ENCODE measurements at places on chromosomes 4 and X.

DNA sequence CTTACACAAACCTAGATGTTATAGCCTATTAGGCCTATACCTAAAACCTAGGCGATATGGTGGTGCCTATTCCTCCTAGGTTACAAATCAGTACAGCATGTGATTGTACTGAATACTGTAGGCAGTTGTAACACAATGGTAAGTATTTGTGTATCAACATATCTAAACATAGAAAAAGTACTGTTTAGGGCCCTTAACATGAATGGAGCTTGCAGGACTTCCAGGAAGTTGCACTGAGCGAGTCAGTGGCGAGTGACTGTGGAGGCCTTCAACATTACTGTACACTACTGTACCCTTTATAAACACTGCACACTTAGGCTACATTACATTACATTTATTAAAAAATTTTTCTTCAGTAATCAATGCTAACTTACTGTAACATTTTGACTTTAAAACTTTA, 37.8 kb downstream of the WWC2 start:
- no peak for DNase-seq

DNA sequence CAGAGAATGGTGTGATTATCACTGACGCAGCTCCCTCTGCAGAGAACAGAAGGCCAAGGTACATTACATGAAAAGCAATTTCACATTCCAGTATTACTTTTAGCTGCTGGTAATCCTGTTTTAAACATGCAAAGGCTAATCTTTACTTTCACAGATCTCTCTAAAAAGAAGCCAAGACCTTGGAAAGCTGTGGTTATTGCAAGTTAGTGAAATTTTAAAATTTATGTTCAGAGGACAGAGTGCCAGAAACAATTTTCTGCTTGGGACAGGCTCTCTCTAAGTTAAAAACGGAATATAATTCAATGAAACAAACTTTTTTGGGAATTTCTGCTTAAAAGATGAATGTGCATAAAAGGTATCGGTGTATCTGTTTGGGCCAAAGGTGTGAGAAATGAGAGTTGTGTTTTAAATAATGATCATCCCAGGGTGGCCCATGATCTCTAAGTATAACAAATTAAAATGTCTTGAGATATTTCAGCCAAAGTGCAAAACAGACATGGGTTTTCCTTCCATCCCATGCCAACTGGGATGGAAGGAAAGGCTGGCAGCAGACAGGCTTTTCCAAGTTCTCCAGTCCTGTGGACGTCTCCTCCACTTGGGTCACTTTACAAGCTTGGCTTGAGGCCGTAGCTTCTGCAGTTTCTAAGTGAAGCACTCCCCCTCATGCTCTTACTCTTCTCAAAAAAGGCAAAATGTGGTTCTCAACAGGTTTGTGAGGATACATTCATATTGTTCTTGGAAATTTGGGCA, 118.0 kb downstream of the DRD5 start:
- no peak for DNase-seq

- DNase-seq: no peak
Measured at GRCh38 chr4:125770814-125771398, 456.2 kb downstream of the FAT4 start.

GRCh38 chr4:54855191-54855854, 197.6 kb downstream of the KIT start:
- DNase-seq: no peak

GRCh38 chrX:111270339-111270738, at the start of gene CAPN6:
Gene CAPN6 (minus strand): TSS chrX:111270483. CDS start chrX:111263936, 6,547 bp downstream.
- no peak for DNase-seq

- DNase-seq: no peak
Measured at GRCh38 chrX:352181-352580, 33.6 kb upstream of the GTPBP6 start.

DNA sequence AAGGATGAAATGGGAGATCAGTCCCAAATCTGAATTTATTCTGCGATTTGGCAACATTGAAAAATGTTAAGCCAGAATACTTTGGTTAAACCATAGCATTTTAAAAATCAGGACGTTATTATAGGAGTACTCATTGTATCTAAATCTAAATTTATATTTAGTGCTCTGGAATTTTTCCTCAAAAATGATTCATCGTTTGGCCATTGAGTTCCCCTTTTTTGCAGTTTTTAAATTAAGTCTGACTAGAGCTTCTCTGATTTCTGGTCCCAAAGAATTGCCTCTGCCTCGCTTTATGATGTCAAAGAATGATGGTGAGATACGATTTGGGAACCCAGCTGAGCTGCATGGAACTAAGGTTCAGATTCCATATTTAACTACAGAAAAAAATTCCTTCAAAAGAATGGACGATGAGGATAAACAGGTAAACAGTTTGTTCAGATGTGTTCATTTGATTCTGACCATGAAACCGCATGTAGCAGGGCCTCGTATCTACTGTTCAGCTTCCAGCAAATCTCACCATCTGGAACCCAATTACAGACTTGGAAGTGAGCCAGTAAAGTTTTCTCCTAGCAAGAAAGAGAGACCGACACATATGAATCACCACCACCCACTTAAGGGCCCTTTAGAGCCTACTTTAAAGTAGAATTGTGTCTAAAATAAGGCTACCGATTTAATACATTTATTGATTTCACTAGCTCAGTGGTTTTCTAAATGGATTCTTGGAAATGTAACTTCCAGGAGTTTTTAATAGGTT, 75.6 kb downstream of the REPS2 start:
- no peak for DNase-seq

- no peak for DNase-seq
Measured at GRCh38 chrX:68698942-68699341, 51.5 kb downstream of the STARD8 start.

DNA sequence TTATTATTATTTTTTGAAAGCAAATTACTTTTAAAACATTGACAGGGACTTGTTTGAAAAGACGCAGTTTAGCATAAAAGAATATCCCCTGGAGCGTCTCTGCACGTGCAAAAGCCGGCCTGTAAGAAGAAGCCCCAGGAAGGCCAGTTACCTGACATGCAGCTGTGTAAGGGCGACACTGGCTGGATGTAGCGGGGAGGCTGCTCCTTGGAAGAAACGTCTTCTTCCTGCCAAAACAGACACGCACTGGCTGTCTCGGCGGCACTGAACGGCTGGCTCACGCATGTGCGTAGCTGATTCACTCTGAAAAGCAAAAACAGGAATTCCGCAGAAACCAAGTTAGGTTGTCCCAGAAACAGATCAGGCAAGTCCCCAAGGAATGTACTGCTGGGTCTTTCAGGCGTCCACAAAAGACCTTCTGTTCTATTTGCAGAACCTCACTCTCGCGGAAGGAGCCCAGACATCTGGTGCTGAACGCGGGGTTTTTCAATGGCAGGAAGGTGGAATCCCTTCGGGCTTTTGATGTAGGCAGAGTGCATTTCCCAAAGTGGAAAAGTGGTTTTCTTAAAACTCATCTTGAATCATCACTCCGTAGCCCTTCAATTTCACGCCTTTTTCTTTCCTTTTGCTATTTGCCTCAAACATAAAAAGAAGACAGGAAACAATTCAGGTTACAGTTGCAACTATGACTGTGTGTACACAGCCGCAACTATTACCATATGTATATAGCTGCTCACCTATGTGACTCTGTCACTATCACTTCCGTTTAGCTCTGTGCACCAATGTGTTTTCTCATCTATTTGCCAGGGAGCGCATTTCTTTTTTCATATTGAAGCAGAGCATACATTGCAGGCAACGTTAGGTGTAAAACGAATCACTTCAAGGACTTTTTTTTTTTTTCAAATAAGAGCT, 38.1 kb upstream of the ARSH start:
- DNase-seq: no peak

DNA sequence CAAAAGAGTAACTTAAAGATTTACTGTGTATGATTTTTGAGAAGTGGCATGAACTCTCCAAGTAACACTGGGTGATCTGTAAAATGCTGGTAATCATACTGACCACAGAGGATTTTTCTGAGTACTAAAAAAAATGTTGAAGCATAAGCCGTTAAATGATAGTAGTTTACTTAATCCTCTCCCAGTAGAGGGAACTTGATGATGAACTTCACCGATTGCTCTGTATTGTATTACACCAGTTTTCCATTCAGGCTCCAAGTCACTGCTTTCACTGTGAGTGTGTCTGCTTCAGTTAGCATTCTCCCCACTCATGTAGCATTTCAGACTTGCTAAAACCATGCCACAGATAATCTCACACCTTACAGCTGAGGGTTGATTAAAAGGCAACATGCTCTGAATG, 294.1 kb downstream of the GBA3 start:
- DNase-seq: no peak

- no peak for DNase-seq
Measured at GRCh38 chrX:72296991-72297390, 8.7 kb downstream of the CITED1 start.

DNA sequence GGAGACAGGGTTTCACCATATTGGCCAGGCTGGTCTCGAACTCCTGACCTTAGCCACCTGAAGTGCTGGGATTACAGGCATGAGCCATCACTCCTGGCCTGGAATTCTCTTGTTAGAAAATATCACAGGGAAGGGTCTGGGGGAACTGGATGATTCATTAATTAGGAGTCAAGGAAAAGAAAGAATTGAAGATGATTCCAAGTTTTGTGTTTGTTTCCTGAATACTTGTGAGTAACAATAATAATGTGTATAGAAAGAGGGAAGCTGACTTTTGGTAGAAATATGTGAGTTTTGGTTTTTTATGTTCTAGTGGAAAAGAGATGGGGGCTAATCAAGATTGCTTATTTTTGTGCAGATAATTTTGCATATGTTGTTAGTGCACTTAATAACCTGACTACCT, 77.3 kb upstream of the CLNK start:
- no peak for DNase-seq

DNA sequence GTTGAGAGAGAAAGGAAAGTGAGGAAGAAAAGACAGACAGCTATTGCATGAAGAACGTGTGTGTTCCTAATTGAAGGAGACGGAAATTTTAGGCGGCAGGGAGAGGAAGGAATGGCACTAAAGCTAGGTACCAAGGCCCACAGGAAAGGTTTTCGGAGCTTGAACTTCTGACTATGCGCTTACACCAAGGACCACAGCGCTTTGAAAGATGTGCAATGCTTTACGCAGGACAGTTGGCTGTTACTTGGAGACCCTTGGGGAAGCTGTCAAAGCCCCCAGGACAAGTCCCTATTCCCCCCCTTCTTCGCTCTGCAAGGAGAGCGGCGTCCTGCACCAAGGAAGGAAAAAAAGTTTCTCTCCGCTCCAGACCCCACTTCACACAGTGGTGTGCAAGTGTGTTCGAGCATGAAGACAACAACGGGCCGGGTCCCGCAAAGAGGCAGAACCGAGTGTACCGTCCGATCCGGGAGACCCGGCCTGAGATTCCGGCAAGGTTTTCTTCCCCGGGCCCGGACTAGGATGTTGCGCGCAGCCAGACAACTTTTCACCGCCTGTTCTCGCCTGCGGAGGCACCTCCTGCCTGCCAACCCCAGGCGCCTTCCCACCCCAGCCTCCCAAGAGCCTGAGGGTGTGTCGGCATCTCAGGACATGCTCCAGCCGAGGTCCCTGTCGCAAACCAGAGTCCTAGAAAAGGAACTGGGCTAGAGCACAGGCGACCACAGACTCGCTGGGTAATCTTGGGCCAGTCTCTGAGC, 896 bp downstream of the KDR start:
- DNase-seq: no peak

DNA sequence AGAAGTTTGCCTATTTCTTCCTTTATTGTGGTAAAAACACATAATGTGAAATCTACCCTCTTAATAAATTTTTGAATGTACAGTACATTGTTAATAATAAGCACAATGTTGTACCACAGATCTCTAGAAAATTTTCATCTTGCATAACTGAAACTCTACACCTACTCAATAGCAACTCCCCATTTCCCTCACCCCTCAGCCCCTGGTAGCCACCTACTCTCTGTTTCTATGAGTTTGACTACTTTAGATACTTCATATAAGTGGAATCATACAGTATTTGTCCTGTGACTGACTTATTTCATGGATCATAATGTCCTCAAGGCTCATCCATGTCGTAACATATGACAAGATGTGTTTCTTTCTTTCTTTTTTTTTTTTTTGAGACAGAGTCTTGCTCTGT, 446.4 kb downstream of the RPA4 start:
- DNase-seq: no peak

DNA sequence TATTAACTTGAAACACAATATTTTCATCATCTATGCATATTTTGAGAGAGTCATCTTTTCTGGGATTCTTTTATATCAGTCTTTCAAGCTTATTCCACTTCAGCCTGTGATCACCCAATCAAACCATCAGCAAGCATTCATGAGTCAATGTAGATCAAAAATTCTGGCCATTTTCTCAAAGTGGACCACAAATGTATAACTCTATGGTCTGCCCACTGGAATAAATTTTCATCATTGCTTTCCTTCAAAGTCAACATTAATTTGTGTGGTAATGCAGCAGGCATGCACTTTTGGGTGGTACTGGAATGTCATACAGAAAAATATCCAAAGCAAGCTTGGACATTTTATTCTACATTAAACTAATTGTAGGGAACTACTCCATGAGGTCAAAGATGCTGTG, 1013.0 kb downstream of the STIM2 start:
- DNase-seq: no peak

DNA sequence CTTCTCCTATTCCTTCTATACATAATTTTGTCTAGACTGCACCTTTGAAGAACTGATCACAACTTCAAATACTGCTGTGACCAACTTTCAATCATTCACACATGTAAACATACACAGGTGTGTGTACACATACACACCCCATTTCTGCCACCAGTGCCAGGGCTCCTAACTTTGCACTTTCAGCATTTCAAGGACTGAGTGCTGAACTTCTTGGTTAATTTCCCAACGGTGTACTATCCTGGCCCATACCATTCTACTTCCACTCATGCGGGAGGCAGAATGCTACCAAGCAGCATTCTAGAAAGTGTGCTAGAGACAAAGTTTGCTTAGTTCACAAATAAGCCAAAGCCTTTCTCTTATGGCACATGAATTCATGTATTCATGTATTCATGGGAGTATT, 51.2 kb downstream of the RPGR start:
- no peak for DNase-seq

- DNase-seq: no peak
Measured at GRCh38 chr4:145830699-145831098, 107.9 kb downstream of the ZNF827 start.

DNA sequence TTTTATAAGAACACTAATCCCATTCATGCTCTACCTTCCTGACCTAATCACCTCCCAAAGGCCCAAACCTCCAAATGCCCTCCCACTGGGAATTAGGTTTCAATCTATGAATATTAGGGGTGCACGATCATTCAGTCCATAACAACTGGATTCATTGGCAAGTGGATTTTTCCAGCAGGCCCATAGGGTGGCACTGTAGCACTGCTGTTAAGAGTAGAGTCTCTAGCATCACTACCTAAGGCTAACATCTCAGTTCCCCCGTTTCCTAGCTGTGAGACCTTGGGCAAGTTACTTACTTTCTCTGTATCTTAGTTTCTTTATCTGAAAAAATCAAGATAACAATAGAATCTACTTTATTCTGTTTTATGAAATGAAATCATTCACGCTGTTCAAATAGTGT, 315.8 kb downstream of the STIM2 start:
- no peak for DNase-seq
